ENCODE measurements at places on chromosomes 6 and 20.
A peak's percentile ranks its signal among the peaks of the same experiment; 100 is the strongest.

- DNase-seq, result no peak
Observed at GRCh38 chr6:9316831-9317230, 881.5 kb upstream of the SLC35B3 start.

- no peak for DNase-seq
Observed at GRCh38 chr20:62704341-62704948, 4.2 kb upstream of the NTSR1 start.

DNA sequence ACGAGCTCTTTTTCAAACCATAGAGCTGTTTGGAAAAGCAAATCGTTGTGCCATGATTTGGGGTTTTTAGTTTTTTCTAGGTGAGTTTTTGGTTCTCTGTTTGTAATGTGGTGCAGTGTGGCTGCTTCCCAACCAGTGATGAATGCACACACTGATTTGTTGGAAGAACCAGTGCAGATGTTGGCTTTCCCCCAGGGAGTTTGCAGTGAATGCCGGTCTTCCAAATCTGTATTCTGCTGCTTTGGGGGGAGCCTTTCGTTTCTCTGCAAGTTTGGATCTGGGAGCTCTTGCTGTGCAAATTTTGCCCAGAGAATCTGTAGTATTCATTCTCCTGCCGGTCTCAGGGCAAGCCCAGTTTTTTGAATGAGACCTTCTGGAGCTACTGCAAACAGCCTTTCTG is 14.5 kb downstream of the HECA start:
- DNase-seq, result no peak

GRCh38 chr6:37357288-37357687 is 3.5 kb downstream of the RNF8 start:
- DNase-seq, result no peak

- no peak for DNase-seq
Observed at GRCh38 chr6:148653138-148653776, 93.6 kb upstream of the UST start.

DNA sequence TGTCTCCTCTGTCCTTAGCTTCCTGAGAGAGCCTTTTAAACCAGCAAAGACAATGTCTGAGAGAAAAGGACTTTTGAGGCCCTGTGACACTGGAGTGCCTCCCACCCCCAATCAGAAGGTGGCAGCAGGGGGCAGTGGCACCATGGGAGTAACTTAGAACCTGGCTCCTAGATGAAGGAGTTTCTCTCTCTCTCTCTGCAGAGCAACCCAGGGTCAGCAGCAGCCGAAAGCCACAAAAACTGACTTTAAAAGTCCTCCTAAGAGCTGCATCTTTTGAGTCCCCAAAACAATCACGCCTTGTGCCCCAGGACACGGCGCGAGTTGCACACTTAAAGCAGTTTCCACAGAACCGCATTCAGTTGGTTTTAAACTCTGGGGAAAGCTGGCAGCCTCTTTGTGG is 5.3 kb upstream of the TCP11 start:
- peak; percentile 53 for DNase-seq

DNA sequence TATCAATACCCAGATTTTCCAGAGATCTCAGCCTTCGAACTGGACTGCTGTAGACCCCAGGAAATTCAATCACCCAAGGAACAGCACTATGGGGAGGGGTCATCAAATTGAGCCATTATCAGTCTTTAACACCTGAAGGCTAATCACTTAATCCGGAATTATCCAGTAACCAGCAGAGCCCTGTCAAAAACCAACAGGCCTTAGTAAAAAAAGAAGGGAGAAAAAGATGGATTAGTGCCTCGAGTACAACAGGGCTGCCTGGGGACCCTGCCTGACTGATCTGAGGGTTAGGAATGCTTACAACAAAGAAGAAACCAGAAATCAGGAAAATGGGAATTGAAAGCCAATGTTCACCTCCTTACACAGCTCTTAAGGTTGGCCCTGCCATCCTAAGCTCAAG is 7.6 kb downstream of the RRAGD start:
- DNase-seq, result no peak

- no peak for DNase-seq
Observed at GRCh38 chr20:62330576-62331317, 27.9 kb downstream of the ADRM1 start.

- DNase-seq, result no peak
Observed at GRCh38 chr6:32685603-32686002, 19.1 kb upstream of the HLA-DQB1 start.

- no peak for DNase-seq
Observed at GRCh38 chr6:9620263-9620662, 794.6 kb downstream of the TFAP2A start.

DNA sequence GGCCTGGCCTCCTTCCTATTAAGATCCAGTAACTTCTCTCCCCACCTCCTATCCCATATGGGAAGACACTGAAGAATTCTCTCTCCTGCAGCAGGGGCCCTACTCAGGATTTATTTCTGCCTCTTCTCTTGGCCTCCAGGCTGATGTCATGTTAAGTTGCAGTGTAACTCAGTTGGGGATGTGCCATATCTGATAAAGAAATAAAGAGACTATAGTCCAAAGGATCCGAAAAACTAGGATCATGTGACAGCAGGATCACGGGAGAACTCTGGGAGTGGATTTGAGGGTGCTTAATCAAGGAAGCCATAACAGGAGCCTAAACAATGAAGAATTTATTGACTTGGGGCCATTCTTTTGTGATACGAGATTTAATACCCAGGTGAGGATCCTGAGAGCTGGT is 38.5 kb upstream of the TGM6 start:
- DNase-seq, result no peak

- no peak for DNase-seq
Observed at GRCh38 chr6:41733707-41734665, 1.4 kb downstream of the TFEB start.

- no peak for DNase-seq
Observed at GRCh38 chr6:106629859-106630163, 433 bp downstream of the QRSL1 start.

DNA sequence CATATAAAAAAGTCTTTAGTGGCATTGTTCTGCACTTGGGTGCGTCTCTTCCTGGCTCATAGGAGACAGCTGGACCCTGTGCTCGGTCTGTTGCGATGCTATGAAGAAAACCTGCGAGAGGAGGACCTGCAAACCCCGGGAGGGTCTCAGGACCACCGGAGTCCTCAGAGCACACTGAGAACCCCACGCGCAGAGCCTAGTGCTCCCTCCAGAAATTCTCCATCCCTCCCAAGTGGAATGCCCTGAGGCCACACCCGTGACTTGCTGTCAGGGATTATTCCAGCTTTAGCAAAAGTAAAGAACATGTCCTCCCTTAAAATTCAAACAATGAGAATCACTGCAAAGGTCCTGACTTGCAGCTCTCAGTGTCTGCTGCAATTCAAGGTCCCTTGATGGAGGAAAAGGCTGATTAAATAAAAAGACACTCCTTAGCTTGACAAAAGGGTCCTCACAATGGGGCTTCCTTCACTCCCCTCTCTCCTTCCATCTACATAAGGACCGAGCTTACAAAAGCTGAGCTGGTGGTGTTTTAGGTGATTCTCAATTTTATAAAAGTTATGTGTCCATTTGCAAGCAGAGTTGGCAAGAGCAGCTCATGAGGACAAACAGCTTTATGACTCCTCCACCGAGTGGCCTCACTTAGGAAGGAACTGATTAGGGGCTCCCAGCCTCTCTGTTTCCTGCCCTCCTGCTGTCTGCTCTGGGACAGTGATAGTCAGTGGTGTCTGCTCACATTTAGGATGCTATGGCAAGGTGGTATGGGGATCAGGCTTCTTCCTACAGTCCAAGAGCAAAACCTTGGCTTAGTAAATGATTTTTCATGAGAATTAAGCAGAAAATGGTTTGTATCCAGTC is 97.0 kb downstream of the RAMACL start:
- DNase-seq, result no peak

- no peak for DNase-seq
Observed at GRCh38 chr20:19911810-19912382, 105.3 kb upstream of the NAA20 start.

- DNase-seq, result no peak
Observed at GRCh38 chr6:147048930-147049329, 155.3 kb upstream of the STXBP5 start.

- DNase-seq, result no peak
Observed at GRCh38 chr6:22145823-22146677, 150.8 kb downstream of the PRL start.

GRCh38 chr6:89368999-89369398 is 16.5 kb upstream of the UBE2J1 start:
- DNase-seq, result no peak

GRCh38 chr6:43506171-43506570 is 4.0 kb downstream of the LRRC73 start:
- DNase-seq, result no peak

GRCh38 chr6:111337829-111338236 is 145.2 kb downstream of the REV3L start:
- no peak for DNase-seq

DNA sequence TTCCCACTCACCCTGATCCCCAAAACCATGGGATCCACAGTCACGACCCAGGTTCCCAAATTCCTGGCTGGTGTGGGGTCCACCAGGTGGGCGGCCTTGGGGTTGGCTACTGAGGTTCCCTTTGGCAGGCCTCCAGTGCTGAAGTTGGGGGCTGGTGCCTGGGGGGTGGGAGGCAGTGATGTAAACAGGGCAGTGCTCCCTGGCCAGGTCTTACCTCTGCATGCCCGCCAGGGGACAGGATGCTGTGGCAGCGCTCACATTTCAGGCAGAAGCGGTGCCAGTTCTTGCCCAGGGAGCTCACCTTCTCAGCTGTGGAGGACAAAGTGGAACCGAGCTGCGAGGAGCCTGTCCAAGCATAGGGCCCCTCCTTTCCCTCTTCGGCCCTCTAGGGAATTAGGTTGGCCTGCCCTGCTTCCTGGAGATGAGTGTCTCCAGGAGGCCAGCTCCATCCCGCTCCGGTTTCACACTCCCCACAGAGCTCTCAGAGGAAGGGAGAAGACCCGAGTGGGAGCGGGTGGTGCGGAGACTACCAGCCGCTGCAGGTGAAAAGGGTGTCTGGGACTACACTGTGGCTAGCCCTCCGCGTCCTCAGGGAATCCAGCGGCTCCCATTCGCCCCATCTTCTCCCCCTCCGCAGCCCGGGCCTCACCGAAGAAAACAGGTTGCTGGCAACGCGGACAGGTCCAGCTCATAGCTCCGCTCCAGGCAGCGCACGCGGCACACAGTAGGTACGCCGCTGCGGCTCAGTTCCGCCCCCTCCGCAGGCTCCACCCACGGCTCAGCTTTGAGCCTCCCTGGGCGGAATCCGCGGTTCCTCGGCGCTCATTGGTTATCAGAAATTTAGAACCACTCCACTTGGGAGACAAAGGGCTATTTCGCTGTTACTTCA is at the start of gene CRIP3:
CRIP3 (minus strand) TSS at position 726 of the 889 bp plus-strand sequence; CDS start at position 692, 34 bp downstream.
- DNase-seq, result no peak

DNA sequence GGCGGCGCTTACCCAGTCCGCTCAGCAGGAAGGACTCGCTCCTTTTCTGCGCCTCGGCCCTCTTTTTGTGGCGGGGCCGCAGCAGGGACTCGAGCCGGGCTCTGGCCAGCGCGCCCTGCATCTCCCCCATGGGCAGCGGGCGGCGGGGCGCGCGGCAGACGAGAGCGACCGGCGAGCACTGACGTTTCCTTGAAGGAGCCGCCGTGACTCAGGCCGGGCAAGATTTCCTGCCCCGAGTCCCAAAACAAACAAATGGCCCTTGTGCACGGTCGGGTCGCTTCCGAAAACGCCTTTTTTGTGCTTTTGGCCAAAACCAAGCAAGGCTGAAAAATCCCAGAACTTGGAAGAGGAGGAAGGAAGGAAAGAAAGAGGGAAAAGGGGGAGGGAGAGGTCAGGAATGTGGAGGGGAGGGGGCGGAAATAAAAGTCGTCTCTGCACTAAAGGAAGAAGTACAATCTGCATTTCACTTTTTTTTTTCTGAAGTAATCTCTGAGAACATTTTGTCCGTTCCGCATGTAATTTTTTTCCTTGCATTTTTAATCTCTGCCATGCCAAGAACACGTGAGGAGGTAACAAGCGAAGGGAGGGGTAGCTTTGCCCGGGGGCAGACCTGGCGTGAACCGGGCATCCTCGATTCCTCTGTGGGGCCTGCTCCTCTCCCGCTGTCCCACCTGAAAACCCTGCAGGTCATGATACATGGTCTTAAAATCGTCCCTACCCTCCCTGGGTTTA is 123.3 kb upstream of the SLC2A12 start:
- no peak for DNase-seq

DNA sequence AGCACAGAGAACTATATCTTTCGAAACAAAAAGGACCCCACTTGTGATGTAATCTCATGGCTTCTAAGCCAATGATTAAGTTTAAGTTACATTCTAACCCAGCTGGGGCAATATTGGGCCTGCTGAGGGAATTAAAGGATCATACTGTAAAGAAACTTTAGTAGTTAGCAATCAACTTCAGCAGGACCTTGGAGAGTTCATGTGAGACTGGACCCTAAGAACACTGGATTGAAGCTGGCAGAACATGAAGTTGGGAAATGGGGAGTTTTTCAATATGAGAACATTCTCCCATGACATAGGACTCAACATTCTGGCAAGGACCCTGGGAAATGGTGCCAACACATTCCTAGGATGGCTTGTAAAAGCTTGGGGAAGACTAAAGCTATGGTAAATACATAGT is 516.2 kb downstream of the PKHD1 start:
- no peak for DNase-seq

GRCh38 chr20:5612581-5613301 is 137.5 kb upstream of the SHLD1 start:
- DNase-seq, result no peak

DNA sequence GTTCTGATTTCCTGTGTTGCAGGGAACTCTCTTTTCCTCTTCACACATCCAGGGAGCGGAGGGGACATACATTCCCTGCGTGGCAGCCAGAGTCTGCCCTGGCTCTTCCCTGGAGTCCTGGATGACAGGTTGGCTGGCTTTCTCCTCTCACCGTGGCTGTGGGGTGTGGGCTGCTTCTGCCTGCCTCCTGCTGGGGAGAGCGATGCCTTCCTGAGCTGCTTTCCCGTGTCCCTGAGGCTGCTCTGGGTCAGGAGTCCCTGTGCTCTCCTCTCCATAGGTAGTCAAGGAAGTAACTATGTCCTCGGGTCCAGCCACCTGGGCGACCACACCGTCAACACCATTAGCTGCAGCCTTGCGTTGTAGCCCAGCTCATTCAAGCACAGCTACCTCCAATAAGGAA is 451.7 kb downstream of the QKI start:
- no peak for DNase-seq

- DNase-seq, result no peak
Observed at GRCh38 chr6:130937942-130938604, 110.9 kb downstream of the SMLR1 start.

- DNase-seq, result no peak
Observed at GRCh38 chr6:18314317-18314997, 50.1 kb upstream of the DEK start.

DNA sequence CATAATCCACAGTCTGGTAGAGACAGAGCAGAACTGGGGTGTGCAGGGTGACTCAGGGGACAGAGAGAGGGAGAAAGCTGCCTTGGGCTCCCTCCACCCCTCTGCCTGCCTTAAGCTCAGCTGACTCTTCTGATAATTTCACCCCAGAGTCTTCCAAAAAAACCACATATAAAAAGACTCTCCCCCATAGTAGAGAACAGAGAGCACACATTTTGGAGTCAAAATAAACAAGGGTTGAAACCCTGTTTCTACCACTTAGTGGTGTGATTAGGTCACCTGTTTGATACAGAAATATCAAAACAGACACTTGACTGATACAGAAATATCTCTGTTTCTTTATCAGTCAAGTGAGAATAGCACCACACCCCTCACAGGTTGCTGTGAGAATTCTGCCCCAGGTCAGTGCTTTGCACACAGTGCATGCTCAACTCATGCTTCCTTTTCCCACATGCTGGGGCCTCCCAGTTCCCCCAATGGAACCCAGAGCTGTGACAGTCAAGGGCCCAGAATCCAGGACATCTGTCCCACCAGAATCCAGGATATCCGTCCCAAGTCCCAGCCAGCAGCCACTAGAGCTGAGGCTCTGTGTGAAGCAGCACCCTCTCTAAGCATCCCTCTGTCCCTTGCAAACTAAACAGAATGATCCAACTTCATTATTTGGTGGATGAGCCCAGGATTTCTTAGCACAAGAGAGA is 1.2 kb downstream of the TREML2 start:
- DNase-seq, result no peak

Data from liver (tissue), 10 donors.